ENCODE measurements at places on chromosomes 3 and 15.

GRCh38 chr3:68973639-68974038 is 39.8 kb downstream of the EOGT start:
- no peak for DNase-seq

DNA sequence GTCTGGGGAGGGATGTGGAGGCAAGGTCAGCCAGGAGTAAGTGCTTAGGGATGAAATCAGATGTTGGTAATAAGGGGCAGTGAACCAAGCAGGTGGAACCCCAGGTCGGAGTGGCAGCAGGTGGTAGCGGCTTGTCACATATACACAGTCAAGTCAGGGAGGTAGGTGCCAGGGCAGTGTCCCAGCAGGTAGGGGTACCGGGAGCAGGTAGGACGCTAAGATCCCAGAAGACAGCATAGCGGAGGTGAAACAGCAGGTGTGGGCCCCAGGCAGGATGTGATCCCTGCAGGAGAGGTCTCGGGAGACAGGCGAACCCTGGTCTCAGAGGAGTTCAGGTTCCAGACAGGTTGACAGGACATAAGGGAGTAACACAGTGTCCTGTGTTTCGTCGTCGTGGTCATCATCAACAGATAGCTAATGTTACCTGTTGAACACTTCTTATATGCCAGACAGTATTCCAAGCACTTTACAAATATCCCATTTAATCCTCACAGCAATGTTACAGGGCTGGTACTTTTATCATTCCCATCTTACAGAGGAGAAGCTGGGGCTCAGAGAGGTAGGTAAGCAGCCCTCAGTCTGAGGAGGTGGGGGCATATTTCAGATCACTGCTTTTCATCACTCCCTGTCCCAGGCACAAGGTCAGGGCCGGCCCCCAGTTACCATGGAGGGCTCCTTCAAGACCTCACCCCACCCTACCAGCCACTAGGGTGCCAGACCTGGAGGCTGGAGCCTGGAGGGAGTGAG is 241.6 kb downstream of the UACA start:
- no peak for DNase-seq

- DNase-seq: no peak
Measured at GRCh38 chr3:111152496-111152895, 80.9 kb downstream of the NECTIN3 start.

- DNase-seq: no peak
Measured at GRCh38 chr3:14864131-14864530, 45.4 kb downstream of the FGD5 start.

- DNase-seq: no peak
Measured at GRCh38 chr15:48682942-48683651, 37.6 kb upstream of the FBN1 start.

DNA sequence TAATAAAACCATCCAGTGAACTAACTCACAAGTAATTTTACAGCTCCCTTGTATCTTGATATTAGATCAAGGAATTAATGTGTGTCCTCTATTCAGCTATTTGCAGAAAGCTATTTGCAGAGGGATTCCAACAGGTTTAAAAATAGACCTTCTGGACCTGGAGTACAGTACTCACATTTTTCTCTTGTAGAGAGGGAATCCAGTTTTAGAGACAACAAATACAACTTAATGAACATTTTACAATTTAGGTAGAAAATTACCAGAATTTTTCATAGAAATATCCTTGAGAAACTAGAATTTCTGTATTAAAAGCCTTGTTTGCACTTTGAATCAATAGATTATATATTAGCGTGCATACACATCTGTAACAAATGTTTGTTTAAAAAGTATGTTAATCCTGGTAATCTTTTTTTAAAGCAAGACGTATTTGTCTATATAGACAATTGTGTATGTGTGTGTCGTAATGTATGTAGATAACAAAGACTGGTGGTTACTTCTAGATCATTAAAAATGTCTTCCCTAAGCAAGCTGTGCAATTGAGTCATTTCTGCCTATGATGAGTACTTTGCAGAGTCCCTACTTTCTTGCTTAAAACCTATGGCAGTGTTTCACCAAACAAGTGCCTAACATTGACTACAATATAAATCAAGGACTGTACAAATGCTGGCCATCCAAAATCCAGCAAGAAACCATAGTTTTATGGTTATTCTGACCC is 57.9 kb downstream of the PPP2R3A start:
- DNase-seq: no peak

GRCh38 chr3:15055019-15055557 is 10.0 kb downstream of the MRPS25 start:
- DNase-seq: peak; percentile 74

DNA sequence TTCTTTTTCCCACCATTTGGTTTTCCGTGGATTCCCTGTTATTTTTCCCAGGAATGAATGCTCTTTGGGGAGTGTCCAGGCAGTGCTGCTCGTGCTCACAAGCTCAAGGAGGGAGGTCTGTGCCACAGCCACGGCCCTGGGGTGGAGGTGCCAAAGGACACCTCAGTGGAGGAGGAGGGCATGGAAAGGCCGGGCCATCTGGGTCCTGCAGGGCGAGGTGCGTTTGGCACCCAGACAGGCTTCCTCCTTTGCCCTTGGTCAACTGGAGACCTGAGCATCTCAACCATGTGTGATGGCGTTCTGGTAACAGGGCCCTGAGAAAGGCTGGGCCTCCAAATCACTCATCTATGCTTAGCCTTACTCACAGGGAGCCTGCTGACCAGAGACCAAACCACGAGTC is 25.4 kb downstream of the KY start:
- DNase-seq: no peak

DNA sequence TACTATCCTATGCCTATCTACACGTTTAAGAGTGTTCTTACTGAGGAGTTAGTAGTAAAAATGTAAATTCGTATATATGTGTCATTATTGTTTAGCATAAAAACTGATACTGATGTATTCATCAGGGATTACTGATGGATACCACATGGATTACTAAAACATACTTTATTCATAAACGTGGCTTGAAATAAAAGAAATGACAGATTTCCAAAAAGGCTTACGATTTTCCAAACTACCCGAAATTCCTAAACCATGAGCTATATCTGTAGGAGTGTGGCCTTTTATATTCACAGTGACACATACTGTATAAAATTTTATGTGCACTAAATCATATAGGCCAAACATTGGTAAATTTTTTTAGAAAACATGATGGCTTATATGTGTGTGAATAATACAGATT is 6.9 kb downstream of the TSC22D2 start:
- no peak for DNase-seq

DNA sequence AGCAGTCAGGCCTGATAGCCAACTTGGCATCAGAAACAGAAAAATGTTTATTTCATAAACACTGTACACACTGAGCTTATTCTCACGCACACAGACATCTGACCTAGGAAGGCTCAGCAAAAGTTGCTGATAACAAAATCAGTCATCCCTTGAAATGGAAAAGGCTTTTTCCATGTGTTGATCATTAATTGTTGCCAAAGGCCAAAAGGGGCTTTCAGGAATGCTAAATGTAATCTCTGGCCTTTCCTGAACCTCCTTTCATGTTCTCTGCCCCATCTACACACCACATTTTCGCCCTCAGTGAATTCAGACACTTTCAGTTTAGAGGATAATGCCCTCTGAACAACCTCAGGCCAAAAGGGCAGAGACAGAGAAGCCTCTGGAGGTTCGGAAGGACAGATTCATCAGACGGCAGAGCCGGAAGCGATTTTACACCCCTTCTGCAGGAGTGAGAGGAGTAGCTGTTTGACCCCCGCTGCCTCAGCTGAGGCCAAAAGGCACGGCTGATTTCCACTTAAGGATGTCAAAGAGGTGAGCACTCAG is 14.5 kb downstream of the RTP4 start:
- DNase-seq: no peak

DNA sequence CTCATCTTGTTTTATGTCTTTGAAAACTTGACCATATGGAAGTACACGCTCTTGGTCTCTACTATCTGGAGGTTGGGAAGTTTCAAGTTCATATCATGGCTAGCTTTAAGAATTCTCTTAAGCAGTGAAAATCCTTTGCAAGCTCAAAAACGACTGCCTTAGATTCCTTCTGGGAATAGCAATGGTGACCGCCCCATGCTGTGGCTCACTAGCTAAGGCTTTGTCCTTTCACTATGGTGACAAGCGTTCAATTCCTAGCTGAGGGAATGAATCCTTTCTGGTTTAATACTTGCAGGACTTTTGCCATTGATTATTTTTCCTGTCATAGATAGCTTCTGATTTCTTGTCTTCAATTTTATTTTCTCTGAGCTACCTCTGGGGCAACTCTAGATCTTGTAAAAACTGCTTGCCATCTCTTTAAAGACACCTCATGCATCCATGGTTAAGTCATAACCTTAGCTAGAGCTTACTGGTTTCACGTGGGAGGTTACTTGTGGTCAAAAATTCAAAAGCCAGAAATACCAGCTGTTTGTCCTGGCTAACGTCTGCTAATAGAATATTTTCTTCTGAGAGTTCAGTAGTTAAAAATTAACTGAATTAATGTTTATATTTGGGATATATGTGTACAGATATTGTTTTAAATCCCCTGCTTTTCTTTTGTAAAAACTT is 673.4 kb upstream of the CBLB start:
- DNase-seq: no peak

DNA sequence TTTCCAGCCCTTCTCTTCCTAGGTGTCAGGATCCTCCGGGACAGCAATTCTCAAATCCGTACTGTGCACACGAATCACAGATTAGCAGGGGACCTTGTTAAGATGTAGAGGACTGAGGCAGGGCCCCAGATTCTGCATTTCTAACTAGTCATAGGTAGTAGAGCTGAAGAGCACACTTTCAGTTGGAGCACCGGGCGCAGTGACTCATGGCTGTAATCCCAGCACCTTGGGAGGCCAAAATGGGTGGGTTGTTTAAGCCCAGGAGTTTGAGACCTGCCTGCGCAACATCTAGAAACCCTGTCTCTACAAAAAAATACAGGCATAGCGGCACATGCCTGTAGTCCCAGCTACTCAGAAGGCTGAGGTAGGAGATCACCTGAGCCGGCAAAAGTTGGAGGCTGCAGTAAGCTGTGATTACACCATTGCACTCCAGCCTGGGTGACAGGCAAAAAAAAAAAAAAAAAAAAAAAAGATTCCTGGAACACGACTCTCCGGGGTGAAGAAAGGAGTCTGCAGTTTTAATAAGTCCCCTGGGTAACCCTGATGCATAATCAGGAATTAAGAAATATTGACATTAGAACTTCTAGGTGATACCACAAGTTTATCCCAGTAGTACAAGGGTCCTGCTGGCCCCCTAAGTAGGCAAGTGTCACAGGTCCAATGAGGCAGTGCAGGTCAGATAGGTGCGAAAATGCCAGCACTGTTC is 21.4 kb upstream of the IGDCC3 start:
- DNase-seq: no peak

DNA sequence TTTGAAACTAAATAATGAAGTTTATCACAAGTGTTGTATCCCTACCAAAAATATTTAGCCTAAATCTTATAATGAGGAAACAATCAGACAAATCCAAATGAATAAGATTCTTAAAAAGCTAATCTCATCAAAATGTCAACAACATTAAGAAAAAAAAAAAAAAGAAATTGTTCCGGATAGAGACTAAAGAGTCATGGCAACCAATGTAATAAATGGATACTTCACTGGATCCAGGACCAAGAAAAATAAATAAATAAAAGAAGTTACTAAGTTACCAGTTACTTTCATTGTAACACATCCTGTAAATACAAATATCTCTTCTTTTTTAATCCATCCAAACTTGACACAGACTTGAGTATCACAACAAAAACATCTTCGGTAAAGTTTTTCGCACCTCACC is 607 bp downstream of the MRPL47 start:
- no peak for DNase-seq

GRCh38 chr3:86790884-86791549 is 199.9 kb downstream of the VGLL3 start:
- DNase-seq: no peak

DNA sequence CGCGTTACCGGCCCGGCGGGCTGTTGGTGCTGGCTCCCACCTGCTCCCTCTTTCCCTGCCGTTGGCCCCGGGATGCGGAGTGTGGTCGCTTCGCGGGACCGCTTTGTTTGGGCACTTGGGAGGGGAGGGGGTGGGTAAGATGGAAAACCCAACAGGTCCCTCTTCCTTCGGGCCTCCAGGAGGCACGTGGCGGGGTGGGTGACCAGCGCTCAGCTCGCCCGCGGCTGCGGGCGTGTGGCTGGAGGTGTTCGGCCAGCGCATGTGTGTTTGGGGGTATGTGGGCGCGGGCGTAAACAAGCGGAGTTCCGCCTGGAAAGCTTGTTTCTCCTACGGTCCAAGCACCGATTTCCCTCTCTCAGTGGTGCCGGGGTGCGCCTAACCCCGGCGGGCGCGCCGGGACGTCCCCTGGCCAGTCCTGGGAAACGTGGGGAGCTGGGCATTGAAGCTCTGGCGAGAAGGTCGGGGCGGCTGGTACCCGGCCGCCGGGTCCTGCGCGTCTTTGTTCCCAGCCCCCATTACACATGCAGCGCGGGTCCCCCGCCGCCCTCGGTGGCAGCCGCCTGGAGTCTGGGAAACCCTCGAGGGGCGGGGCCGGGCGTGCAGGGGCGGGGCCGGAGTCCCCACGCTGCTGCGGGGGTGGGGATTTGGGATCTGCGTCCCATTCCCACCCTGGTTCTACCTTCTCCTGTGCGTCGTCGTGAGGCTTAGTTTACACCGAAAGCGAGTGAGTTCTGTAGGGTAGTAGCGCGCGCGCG is 1.4 kb downstream of the ACVR2B start:
- peak; percentile 56 for DNase-seq

DNA sequence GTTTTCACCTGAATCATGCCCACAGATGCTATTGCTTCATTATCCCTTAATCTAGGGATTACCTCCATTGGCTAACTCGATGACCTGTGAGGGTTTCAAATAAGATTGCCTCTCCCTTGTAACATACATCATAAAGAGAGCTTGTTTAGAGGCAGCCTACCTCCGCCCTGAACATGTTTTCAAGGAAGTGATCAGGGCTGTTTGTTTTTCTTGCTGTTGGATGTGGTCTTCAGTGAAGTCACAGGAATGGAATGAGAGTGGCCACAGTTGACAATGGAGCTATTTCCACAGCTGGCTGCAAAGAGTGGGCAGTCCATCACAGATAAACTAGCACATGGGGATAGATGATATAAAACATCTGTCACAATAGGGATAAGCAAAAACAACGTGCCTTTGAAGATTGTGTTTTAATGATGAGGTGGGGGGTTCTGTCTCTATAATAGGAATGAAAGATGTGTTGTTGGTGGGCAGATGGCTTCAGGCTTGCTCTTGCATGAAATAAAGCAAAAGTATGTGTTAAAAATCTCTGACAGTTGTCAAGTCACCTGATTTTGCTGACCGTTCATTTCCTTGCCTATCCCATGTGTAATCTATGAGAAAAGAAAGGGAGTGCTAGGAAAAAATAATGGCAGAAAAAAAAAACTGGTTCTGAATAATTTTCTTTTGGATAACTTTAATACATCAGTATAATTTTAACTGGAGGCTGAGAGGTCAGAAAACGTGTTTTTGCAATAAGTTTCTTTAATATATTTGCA is 642.3 kb downstream of the RBMS3 start:
- no peak for DNase-seq

- no peak for DNase-seq
Measured at GRCh38 chr3:124859025-124859424, 28.1 kb downstream of the ITGB5 start.

All from stimulated activated naive CD8-positive, alpha-beta T cell treated with anti-CD3 and anti-CD28 coated beads, Interleukin-15, Interleukin-2, amounts not matched to agents 100 U/mL and 50 U/mL, for 24 hours (primary cell).